ENCODE measurements at places on chromosomes 5 and 9.

GRCh38 chr5:16794269-16794913 lies 141.7 kb downstream of the MYO10 start:
- DNase-seq: no peak

DNA sequence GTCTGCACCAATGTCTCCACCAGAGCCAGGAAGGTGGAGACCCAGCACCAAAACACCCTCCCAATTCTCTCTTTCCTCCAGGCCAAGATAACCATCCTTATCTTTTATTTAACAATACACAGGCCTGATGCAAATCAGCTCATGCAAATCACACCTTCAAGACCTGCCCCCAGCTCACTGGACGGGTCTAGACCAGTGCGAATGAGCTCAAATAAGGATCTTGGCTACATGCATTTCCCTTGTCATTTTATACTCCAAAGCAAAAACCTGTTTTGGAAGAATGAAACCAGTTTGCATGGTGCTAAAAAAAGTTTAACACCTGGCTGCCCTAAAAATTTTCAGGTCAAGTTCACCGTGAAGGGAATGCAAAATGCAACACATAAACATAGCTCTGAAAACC lies 31.9 kb upstream of the DAPK1 start:
- DNase-seq: no peak

GRCh38 chr9:109164042-109164441 lies 3.0 kb downstream of the FRRS1L start:
- no peak for DNase-seq

DNA sequence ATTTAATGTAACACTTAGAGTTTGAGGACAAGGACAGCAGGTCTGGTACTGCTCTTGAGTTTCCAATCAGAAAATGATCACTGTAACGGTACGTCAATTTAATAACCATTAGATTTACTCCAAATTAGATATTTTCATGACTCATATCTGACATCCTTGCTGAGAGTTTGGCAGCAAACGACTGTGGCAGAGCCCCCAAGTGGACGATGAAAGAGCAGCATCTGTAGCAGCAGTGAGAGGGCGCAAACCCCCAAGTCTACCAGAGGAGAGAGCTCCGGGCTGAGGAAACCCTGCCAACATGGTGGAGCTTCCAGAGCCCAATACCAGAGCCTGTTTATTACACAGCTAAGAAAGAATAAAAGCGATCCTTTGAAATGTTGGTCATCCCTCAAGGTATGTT lies 73.2 kb upstream of the EPB41L4A start:
- no peak for DNase-seq

DNA sequence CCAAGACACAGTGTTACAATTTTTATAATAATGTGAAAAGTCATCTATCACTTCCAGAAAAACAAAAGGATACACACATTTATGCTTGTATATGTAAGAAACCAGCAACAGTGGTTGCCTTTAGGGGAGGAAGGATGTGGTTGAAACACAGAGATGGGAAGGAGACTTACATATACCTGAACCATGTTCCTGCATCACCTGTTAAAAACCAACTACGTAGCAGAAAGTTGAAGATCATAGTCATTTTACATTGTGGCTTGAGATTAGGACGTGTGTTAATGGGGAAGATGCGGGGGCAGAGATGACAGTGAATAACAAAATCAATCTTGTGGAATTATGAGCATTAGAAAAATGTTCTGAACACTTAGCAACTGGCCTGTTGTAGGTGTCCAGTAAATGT lies 307.3 kb downstream of the MLLT3 start:
- no peak for DNase-seq

DNA sequence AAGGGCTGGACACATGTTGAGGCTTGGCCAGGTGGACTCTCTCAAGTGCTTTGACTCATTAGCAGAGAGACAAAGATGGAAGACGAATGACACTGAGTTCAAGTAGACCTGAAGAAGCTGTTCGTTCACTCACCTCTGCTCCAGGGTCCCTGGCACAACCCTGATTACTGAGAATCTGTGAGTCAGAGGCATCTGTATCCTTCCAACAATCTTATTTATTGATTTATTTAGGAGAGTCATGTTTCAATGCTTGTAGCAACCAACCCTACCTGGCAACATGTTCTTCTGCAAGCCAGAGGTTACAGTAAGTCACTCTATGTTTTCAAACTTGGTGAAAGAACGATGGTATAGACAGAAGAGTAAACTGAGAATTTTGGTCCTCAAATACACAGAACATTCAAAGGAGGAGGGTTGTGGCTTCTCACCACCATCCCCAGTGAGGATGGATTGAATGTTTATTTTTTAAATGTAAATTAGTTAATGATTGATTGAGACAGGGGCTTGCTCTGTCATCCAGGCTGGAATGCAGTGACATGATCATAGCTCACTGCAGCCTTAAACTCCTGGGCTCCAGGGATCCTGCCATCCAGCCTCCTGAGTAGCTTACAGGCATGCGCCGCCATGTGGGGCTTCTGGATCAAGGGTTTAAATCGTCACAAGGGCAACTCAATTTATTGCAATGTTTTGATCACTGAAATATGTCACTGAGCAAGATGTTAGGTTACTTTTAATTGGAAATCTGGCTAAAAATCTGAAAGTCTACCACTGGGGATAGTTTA lies 55.7 kb upstream of the CARTPT start:
- no peak for DNase-seq

GRCh38 chr9:18906656-18907395 lies 126.2 kb downstream of the SAXO1 start:
- DNase-seq: no peak

GRCh38 chr5:152694231-152694630 lies 289.2 kb upstream of the NMUR2 start:
- no peak for DNase-seq

DNA sequence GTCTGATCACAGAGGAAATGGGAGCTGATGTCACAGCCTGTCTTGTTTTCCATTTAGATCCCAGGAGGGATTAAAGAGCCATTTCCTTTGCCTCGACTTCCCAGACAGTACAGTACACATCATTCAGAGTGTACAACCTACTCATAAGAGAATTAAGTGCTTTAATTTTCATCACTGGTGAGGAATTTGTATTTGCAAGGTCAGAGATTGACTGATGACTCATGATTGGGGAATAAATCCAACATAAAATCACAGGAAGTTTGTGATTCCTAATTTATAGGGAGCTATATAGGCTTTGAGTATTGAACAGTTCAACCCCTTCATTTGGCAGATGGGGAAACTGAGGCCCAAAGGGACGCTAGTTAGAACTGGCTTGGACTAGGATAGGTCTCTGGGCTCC lies 4.1 kb upstream of the TOMM5 start:
- no peak for DNase-seq

- DNase-seq: no peak
These were observed 8.7 kb downstream of the GAPT start for GRCh38 chr5:58499941-58500340.

DNA sequence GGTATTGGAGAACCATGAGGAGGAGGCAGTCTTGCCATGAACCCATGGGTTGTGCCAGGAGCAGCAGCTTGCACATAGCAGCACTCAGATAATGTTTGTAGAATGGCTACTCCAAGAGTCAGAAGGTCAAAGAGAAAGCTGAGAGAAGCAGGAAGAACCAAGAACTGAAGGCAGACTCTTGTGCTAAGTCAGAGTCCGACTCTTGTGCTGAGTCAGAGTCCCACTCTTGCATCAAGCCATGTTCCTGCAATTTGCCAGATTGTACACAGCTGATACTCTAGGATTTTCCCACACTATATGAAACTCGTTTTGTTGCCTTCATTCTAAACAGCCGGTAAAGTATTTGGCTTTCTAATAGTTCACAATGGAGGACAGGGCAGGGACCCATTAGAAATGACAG lies 26.2 kb upstream of the HSPA9 start:
- no peak for DNase-seq

- no peak for DNase-seq
These were observed 1.4 kb downstream of the DAB2 start for GRCh38 chr5:39423331-39423751.

DNA sequence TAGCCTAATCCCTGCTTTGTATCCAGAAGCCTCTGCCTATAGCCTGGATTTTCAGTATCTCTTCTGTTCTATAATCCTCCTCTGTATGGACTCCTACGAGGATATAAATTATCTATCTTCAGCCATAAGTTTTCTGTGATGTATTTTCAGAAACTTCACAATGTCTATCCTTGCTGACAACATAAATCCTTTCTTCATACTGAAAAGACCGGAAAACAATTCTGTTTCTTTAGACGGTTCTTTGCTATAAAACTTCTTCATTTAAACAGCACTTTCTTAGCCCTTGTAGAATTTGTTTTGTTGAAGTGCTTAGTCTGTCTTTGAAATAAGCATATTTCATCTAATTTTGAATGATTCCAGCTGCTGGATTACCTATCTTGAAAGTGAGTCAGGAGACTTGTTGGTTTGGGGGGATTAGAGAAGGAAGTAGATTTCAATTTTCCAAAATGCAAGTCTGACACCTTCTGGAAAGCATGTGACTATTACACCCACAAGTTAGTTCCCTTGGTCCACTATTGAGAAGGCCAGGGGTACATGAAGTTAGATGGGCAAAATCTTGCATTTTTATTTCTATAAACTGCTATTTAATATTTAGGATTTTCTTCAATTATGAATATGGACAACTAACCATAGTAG lies 96.3 kb upstream of the RANBP3L start:
- DNase-seq: no peak

DNA sequence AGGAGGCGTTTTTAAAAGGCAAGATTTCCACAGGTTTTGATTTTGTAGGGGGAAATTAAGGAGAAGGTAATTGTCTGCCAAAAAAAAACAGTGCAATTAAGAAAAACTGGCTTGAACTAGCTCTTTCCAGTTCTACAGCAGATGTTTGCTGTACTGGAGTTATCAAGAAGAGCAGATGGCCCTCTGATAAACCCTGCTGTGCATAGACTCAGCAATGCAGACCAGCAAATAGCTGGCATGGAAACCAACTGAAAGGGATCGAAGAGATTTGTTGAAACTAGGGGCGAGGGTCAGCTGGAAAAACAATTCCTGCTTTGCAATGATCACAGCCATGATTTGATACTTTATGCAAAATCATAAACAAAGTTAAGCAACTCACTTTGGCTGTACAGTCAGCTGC lies 17.8 kb upstream of the BHMT start:
- no peak for DNase-seq

DNA sequence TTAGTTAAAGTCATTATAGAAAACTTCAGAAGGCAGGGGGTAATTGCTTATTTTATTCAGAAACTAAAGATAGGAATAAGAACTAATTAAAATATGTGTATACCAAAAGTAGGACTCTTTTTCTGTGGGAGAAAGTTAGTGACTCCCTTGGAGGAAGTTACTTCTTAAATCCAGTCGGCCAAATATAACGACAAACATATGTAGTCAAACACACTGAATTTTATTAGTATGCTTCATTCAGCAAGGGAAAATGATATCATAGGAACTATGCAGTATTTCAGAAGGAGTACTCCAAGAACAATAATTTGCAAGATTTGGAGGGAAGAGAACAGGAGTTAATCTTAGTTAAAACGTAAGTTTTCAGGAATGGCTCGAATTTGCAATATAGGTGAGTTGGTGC lies 432.6 kb downstream of the CYLC2 start:
- no peak for DNase-seq

DNA sequence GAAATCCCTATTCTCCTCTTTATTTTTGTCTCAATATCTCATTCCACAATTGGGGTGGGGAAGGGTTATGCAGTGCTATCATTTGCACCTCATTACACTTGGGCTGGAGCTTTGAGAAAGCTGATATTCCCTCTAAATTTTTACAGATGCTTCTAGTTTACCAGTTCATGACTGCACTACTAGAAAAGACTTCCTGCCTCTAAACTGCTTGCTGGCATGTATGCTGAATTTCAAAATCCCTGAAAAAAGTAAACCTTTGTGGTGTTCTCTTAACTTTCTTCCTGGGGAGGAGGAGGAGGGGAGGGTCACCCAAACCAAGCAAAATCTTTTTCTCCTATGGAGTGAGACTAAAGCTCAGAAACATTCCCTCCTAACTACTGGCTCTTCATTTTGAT lies 45.1 kb downstream of the BNC2 start:
- no peak for DNase-seq

- DNase-seq: no peak
These were observed 234.8 kb downstream of the AUH start for GRCh38 chr9:91126761-91127445.

DNA sequence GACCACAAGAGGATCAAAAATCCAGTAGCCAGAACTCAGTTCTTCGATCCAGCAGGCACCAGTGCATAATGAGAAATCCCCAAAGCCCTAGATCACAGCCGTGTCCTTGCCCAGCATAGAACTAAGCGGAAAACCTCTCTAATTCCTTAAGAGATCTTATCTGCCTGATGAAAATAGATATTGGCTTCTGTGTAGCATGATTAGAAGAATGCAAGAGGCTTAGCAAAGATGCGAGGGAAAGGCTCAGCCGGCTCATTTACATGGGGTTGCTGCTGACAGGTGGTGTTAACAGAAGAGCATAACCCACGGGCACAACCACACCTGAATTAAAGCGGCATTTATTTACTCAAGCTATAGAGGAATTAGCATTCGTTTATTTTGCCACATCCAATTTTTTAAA lies 400.0 kb upstream of the ADAMTS16 start:
- no peak for DNase-seq

DNA sequence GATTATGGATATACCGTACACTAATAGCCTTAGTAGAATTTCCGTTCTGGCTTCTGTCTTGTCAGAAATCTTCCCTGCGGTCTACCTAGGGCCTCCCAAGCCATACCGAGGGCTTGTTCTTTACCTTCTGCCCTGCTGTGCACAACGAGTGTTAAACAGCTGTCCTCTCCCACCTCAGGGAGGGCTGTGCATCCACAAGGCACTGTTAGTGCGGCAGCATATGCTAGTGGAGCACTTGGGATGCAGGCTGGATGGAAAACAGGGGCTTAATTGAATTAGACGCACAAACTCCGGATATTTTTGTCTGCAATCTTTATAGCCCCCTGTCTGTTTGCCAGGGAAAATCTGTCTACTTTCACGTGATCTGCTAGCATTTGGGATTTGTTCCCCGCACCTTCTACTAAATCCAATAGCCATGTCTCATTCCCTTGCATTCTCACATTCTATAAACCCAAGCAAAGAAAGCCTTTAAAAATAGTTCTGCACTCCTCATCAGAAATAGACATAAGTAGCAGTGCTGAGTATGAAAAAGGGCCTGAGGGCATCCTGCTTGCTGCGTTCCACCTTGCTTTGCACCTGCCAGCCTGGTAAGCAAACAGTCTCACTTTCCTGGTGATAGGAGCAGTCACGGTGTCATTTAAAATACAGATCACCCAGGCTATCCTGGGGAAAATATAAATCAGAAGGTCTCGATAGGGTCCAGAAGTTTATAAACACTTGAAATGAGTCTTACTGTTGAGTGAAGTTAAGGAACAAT lies 382.6 kb downstream of the RASEF start:
- DNase-seq: no peak

- no peak for DNase-seq
These were observed 8.3 kb downstream of the DCTN4 start for GRCh38 chr5:150750469-150750868.
